ENCODE measurements at places on chromosomes 1 and 21.
A peak's percentile ranks its signal among the peaks of the same experiment; 100 is the strongest.

DNA sequence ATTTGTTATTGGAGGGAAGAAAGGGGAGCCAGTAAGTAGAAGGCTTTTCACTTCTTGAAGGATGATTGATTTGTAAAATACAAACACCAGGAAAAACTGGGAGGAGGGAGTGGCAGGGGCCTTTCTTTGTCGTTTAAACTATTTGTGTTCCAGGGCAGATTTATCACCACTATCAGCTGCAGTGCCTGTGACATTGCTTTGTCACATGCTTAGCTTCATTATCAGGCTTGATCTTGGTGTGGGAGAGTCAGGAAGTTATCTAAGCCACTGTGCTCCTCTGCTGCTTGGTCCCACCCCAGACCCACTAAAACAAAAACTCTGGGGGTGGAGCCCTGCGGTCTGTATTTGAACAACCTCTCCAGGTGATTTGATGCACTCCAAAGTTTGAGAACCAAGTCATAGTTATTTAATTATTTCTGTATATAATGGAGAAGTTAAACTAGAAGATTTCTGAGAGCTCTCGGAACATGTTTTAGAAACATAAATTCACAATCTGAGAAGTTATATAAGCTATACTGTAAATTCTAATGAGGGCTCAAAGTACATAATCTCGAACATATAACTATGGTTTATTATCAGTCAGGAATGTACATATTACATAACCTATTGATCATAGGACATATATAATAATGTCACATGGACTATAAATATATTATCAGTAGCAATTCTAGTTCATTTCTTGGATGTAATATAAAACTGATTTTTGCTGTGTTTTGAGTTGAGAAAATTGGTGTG is 87.9 kb downstream of the CDC14A start:
- DNase-seq, result peak; percentile 57

- no peak for DNase-seq
These were observed 114.1 kb downstream of the LHX4 start for GRCh38 chr1:180343921-180344769.

DNA sequence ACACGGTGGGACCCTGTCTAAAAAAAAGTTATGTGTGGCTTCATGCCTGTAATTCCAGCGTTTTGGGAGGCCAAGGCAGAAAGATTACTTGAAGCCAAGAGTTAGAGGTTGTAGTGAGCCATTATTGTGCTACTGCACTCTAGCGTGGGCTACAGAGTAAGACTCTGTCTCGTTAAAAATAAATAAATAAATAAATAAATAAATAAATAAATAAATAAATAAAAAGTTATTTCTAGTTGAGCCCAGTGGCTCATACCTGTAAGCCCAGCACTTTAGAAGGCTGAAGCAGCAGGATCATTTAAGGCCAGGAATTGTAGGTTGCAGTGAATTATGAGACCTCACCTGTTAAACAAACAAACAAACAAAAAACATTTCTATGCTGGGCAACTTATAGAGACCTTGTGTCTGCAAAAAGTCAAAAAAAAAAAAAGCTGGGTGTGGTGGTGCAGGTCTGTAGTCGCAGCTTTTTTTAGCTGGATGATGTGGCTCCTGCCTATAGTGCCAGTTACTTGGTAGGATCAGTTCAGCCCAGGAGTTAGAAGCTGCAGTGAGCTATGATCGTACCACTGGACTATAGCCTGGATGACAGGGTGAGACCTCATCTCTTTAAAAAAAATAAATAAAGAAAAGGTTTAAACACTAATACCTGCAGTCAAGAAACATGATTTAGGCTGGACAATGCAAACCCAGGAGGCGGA is 25.6 kb downstream of the GON4L start:
- DNase-seq, result no peak

DNA sequence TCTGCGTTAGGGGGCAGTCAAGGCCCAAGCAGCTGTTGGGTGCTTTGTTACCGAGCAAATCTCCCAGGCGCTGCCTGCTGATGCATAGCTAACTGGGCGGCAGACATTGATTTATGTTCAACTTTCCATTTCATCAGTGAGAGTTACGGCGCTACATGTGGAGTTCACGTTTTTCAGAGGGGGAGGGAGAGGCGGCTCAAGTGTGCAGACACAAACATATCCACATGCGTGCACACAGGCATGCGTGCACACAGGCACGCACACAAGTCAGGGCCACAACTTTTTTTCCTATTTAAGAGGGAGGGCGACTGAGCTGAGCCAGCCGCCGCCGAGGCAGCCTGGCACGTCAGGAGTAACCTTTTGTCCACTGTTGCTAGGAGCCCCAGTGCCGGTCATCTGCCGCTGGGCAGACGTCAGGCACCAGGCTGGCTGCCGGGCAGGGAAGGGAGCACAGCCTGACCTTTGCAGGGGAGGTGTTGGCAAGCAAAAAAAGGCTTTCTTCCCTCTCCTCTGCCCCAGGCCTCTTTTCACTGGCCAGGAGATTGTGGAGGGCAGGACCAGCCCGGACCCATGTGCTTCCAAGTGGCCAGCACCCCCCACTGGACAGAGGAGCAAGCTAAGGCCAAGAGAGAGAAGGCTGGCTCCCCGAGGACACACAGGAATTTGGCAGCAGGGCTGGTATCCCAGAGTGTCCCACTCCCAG is 73.3 kb downstream of the MRPL37 start:
- DNase-seq, result no peak

DNA sequence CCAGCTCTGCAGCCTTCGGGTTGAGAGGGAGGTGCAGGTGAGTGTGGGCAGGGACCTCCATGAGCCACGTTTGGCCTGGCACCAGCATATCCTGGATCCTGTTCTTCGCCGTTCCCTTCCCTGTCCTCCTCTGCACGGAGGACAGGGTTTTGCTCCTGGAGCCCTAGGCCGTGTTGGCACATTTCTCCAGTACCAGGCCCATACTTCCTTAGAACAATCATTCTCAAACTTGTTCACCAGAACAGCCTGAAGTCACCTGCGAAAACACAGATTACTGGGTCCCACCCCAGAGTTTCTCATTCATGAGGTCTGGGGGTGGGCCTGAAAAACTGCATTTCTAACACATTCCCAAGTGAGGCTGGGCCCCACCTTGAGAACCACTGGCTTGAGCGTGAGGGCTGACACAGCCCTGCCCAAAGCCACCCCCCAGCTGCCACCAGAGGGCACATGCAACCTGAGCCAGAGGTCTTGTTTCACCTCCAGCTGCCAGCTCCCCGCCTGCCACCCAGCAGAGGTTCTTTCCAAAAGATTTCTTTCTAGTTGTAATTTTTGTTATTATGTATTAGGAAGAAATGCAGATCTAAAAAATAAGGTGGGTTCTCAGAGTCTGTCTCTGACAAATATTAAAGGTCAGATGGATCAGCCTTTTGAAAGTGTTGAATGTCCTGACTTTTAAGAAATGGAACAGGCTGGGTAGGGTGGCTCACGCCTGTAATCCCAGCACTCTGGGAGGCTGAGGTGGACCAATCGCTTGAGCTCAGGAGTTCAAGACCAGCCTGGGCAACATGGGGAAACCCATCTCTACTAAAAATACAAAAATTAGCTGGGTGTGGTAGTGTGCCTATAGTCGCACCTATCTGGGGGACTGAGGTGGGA is 39.6 kb upstream of the LDLRAP1 start:
- peak; percentile 56 for DNase-seq

- no peak for DNase-seq
These were observed 108.5 kb upstream of the SERTAD4 start for GRCh38 chr1:210123924-210124589.

- no peak for DNase-seq
These were observed 544.9 kb upstream of the NEGR1 start for GRCh38 chr1:72827278-72827677.

DNA sequence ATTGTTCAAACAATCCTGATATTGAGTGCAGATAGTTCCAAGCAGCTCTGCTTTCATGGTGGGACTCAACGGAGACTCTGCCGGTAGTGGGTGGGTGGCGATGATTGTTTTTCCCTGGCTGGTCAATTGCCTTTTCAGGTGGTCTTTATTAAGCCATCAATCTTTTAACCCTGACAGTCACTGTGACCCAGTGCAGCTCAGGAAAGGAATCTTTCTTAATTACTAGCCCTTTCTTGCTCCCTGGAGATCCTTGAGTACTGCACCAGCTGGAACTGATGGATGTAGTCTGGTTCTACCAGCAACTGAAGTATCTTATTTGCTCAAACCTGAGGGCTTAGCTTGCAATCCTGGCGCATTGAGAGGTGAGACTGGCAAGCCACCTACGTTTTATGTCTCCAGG is 196.4 kb downstream of the PLPP3 start:
- DNase-seq, result no peak

GRCh38 chr1:87743256-87743655 is 414.6 kb downstream of the LMO4 start:
- DNase-seq, result no peak

DNA sequence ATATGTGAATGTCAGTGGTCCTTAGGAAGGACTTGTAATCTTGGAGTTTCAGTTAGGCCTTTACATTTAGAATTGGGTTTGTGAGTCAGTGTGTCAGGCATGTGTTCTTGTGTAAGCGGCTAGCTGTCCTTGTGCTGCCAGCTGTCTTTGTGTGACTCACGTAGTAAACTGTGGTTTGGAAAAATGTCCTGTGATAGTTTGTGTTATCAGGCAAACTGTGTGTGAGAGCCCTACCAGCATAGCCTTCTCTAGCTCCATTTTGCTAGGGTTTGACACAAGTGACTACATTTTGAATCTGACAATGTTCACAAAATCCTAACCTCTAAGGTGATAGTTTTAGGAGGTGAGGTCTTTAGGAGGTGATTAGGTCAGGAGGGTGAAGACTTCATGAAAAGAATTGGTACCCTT is 6.9 kb upstream of the SLC35D1 start:
- DNase-seq, result no peak

DNA sequence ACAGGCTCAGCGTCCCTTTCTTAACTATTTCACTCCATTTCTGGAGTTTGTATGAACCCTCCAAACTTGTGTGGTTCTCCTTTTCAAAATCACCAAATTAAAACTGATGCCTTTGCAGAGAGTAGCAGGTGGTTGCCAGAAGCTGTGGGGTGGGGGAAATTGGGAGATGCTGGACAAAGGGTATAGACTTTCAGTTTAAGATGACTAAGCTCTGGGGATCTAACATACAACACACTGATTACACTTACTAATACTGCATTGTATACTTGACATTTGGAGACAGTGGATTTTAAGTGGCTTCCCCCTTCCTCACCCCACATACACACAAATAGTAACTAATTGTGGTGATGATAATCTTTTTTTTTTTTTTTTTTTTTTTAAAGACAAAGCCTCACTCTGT is 11.1 kb upstream of the SCYL3 start:
- no peak for DNase-seq
